T1000 (cell line): ENCODE measurements at places on chromosomes 6 and 20.

GRCh38 chr6:98769546-98769945, 64.8 kb upstream of the POU3F2 start:
- DNase-seq, result no peak

DNA sequence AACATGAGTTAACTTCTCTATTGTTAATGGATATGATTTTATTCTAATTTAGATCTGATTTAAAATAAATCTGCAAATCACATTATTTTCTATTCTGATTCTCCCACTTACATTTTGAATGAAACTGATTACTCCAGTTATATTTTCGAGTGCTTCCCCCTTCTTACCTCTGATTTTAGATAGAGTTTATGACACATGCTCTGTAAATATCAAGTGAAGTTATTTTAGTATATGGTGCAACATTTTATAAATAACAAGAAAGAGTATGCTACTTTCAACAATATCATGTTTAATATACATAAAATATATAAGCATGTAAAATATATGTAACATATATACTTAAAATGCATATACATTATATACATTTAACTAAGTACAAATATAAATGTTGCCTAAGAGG, 38.9 kb downstream of the PLCB1 start:
- DNase-seq, result no peak

GRCh38 chr6:130949553-130949952, 113.5 kb downstream of the EPB41L2 start:
- DNase-seq, result no peak

DNA sequence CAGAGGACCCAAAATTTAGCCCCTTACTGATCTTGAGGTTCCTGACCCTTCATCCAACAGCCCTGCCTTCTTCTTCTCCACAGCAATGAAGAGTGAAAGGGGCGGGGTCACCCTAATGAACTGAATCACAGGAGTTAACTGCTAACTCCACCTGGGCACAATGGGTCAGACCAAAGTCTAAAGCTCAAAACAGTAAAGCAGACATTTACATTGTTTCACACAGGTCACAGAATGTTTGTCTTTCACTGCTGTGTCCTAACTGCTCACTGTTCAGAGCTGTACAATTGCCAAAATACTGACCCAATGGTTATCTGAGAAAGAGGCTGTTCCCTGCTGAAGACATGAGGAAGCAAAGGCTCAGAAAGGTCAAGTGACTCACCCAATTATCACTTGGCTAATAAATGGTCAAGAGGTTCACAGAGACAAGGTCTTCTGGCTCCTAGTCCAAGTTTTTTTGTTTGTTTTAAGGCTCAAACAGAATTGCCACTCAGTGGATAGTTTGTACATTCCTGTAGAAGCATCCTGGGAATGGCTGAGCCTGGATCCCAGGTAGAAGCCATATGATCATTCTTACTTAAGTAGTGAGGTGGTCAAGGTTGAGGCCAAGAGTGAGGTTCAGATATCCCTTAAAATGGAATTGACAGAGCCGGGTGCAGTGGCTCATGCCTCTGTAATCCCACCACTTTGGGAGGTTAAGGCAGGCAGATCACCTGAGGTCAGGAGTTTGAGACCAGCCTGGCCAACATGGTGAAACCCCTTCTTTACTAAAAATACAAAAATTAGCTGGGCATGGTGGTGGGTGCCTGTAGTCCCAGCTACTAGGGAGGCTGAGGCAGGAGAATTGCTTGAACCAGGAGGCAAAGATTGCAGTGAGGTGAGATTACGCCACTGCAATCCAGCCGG, 35.1 kb upstream of the FAM83C start:
- DNase-seq, result no peak

DNA sequence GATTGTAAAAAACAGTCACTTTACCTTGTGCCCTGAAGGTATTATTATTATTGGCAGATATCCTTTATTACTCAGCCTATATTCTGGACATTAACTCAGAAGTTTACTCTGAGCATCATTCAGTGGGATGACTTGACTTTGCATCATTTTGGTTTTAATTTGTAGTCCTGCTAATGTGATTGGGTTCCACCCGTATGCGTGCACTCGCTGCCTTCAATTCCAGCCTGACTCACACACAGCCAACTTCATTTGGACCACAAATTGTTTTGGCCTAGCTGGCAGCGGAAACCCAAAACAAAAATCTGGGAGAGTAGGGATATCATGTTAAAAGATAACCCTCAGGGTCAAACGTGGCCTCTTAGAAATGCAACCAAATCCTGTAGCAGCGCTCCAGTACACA, 704.4 kb upstream of the SLC35B3 start:
- peak; percentile 55 for DNase-seq

- DNase-seq, result no peak
These were observed 8.5 kb downstream of the GCM2 start for GRCh38 chr6:10873374-10873773.

DNA sequence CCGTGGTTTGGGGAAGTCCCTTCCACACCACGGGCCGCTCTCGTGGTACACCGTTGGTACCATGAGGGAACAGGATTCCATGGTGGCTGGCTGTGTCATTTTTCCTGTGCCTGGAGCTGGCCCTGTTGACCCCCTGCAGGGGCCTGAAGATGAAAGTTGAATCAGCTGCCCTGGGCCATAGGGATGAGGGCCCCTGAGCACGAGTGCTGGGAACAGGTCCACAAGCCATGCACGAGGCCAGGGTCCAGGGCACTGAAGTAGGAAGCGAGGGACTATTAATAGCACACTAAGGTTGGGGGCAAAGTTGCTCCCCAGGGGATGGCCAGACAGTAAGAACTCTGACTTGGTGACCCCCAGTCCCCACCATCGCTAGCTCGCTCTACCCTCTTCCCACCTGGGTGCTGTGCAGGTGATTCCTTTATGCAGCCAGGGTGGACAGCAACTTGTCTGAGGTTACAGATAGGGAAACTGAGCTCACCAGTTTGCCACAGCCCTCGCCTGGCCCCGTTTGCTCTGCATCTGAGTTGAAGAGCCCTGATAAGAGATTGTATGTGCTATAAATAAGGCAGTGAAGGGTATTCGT, 46.6 kb downstream of the SLC13A3 start:
- no peak for DNase-seq

- DNase-seq, result no peak
These were observed 79.7 kb upstream of the FYN start for GRCh38 chr6:111952821-111953540.

DNA sequence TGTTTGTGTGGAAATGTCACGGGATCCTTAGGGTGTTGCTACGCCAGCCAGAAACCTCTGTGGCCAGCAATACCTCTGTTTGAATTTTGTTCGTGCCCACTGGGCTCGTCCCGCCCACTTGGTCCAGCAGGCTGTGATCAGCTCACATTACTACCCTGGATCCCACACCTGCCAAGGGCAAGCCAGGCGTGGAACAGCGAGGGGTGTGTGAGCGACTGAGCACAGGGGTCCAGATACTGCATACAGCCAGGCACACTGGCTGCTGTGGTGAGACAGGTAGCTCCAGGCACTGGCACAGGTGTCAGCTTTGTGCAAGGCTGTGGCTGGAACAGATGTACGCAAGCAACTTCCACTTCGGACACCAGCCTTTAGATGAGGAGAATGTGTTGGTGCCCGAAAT, 718.9 kb downstream of the EPHA7 start:
- DNase-seq, result no peak

GRCh38 chr6:153392156-153392555, 261.1 kb upstream of the RGS17 start:
- no peak for DNase-seq
